ENCODE measurements at places on chromosomes 12 and 14.

- DNase-seq: no peak
Measured at GRCh38 chr12:69064734-69065443, 131.9 kb upstream of the CPM start.

- peak; percentile 10 for DNase-seq
Measured at GRCh38 chr14:70257526-70257925, 68.8 kb upstream of the SLC8A3 start.

DNA sequence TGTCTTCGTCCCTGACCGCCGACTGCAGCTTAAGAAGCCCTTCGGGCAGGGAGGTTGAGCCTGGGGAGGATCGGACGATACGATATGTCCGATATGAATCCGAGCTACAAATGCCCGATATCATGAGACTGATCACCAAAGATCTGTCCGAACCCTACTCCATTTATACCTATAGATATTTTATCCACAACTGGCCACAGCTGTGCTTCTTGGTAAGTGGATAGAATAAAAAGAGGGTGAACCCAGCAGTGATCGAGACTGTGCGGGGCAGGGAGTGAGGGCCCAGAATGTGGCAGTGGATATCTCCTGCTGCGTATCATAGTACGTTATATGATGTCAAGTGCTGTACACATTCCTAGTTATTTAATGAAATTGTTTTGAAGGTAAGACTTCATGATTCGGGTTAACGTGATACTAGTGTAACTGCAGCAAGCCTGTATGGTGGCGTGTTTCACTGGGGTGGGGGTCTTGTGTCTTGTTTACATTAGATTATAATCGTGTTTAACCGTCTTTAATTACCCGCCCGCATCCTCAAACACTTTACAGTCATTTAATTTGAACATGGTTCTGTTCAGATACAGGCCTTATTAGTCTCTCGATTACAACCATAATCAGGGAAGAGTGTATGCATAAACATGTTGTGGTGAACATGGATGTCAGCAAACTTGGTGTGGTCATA, 1.3 kb downstream of the NAA30 start:
- DNase-seq: no peak

- DNase-seq: no peak
Measured at GRCh38 chr14:65588426-65589140, 176.1 kb downstream of the FUT8 start.
